ENCODE measurements at places on chromosomes 12 and 14.

GRCh38 chr12:15757553-15758255 lies 31.5 kb downstream of the EPS8 start:
- no peak for DNase-seq

GRCh38 chr14:96735526-96735925 lies 61.7 kb upstream of the VRK1 start:
- no peak for DNase-seq

DNA sequence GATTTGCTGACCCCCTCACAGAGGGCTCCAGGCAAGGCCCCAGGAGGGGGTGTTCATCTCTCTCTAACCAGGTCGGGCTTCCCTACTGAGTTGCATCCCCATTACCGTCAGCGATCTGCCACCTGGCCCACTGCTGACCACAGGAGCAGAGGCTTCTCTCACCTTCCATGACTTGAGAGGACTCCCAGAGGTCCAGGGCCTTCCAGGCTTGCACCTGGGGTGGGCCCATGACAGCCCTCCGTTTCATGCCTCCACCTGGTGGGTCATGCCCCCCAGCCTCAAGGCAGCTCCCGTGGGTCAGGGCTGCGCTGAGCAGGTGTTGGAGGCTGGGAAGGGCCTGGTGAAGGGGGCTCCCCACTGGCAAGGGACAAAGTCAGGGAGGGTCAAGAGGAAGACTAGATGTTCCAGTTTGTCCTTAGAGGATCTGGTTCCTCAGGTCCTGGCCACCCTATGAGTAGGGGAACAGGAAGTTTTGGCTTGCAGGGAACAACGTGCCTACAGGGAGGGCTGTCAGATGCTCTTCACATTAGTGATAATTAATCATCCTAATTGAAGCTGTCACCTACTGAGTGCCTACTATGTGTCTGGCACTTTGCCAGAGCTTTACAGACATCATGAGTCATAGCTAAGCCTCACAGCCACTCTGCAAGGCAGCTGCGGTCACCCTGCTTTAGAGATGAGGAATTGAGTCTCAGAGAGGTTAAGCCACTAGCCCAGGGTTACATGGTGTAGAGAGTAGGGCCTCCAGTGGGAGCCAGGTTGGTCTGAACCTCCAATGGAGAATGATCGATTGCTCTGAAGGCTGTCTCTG lies 13.8 kb downstream of the NFKBIA start:
- DNase-seq = peak; percentile 75

GRCh38 chr12:92485351-92486348 lies 217.1 kb upstream of the PLEKHG7 start:
- DNase-seq = no peak

GRCh38 chr12:23614280-23614679 lies 335.2 kb downstream of the SOX5 start:
- no peak for DNase-seq

- DNase-seq = no peak
Observed at GRCh38 chr14:103846097-103846496, 1.3 kb downstream of the PPP1R13B start.

DNA sequence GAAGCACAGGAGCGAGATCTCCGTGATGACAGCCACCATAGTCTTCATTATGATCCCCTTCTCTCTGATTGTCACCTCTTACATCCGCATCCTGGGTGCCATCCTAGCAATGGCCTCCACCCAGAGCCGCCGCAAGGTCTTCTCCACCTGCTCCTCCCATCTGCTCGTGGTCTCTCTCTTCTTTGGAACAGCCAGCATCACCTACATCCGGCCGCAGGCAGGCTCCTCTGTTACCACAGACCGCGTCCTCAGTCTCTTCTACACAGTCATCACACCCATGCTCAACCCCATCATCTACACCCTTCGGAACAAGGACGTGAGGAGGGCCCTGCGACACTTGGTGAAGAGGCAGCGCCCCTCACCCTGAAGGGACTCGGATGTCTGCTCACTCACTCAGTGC lies 775 bp downstream of the OR10P1 start:
- DNase-seq = no peak

- no peak for DNase-seq
Observed at GRCh38 chr14:50795142-50795541, 35.8 kb downstream of the NIN start.

GRCh38 chr12:31724557-31724956 lies 4.3 kb downstream of the AMN1 start:
- DNase-seq = no peak

GRCh38 chr12:24991209-24992049 lies 42.5 kb upstream of the BCAT1 start:
- DNase-seq = peak; percentile 51

GRCh38 chr12:69676257-69677012 lies 22.7 kb downstream of the BEST3 start:
- DNase-seq = no peak

DNA sequence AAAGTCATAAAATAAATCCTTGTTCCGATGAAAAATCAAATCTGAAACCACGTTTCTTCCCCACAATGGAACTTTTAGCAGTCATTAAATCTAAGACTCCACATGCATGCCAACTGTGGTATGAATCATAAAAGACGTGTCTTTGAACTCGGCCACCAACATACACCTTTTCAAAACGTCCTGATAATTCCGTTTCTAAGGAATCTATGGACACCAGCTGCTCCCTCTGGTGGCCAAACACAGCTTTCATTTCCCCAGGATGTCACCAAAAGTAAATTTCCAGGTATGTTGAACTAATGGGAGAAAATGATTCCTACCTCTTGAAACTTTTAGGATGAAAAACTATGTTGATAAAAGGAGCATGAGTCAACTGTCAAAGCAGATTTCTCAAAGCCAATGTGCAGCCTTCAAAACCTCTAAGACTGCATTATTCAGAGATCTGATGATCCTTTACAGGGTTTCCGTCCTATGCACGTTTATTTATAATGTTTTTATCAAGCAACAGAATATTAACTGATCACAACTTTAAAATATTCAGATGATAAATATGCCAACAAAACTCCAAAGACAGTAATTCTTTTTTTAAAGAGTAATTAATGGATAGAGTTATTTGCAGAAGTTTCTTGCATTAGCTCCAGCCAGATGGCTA lies 96.2 kb downstream of the CIT start:
- DNase-seq = peak; percentile 15
